ENCODE measurements at places on chromosomes 6 and 20.

GRCh38 chr6:24673625-24674024 lies 6.7 kb downstream of the ACOT13 start:
- DNase-seq = no peak

- DNase-seq = no peak
These were observed 89.4 kb downstream of the PDE10A start for GRCh38 chr6:165573671-165574070.

GRCh38 chr6:117459204-117459944 lies 23.1 kb upstream of the DCBLD1 start:
- no peak for DNase-seq

DNA sequence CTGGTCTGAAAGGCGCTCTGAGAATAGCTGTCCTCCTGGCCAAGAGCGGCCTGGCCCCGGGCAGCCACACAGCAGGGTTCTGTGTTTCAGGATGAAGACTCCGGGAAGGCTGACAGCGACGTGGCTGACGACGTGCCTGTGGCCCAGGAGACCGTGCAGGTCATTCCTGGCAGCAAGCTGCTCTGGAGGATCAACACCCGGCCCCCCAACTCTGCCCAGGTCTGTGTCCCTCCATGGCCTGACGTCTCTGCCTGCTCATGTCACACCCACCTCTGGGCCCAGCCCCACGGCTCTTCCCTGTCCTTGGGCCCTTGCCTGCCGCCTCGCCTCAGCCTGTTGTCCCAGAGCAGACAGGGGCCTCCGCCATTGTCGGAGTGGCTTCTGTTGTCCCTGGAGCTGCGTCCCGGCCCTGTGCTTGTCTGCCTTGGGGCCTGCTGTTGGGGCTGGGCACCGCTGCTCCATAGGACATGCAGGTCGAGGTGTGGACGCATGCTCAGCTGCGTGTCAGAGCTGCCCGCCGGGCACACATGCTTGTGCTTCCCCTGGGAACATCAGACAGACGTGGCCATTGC lies 16.2 kb upstream of the ADRM1 start:
- DNase-seq = no peak

GRCh38 chr6:159969921-159970320 lies 1.0 kb downstream of the IGF2R start:
- peak; percentile 67 for DNase-seq

GRCh38 chr6:110526726-110527125 lies 50.3 kb upstream of the SLC22A16 start:
- no peak for DNase-seq

DNA sequence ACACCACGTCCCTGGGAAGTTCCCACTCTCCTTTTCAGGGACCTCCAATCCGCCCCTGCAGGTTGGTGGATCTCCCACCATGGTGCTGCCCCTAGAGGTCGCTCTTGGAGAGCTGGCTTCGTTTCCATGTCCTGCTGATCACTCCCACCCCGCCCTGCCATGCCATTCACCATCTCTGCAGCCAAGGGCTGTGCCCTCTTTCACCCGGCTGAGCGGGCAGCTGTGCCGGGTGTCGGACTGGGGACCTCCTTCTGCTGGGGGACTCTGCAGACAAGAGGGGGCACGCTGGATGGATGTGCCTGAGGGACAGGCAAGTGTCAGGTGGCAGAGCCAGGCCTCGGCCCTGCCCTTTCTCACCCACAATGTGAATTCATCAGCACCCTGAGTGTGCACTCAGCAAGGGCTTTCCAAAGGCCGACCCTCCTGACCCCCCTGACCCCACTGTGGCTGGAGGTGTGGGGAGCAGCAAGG lies 347.0 kb downstream of the CDH4 start:
- DNase-seq = no peak
